ENCODE measurements at places on chromosomes 11 and 22.
A peak's percentile ranks its signal among the peaks of the same experiment; 100 is the strongest.

GRCh38 chr11:2793701-2794045 is 91.9 kb downstream of the CDKN1C start:
- no peak for DNase-seq

DNA sequence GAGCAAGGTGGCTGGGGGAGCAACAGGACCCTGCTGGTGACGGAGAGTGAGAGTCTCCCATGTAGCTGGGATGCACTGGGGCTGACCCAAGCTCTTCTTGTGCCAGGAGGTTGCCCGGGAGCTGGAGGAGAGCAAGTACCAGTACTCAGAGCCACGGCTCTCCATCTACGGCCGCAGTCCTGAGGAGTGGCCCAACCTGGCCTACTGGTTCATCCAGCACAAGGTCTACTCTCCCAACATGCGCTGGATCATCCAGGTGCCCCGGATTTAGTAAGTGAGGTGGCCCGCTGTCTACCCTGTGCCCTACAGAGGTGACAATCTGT is 40.4 kb downstream of the AMPD3 start:
- DNase-seq, result no peak

DNA sequence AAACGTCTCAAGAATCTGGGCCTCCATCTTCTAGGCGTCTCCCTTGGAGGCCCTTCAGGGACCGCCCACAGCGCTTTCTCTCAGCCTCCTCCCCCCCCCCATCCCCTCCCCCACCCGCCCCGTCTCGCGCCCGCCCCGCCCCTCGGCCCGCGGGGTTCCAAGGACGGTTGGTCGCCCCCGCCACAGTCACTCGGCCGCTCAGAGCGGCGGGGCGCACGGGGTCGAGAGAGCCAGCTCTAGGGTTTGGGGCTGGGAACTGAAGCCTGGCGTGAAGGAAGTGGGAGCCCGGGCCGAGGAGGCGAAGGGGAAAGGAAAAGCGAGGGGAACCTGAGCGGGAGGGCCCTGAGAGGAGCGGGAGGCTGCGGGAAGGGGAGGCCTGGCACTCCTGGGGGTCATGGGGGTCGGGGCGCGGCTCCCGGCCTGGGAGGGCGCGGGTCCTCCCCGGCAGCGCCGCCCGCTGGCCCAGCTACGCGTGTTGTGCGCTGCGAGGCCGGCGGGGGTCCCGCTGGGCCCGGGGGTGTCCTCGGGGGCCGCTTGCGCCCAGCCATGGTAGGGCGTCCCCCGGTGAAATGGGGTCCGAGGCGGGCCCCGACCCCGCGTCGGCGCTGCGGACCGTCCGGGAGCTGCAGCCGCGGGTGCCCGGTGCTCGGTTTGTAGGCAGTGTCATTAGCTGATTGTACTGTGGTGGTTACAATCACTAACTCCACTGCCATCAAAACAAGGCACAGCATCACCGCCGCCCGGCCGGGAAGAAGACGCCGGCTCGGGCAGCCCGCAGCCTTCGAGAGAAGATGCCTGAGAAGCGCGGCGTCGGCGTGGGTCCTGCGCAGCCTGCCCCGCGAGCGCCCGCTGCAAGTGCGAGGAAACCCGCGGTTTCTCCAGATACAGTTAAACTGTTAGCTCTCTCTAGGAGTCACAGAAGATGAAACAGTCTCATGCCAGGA is at the start of gene BTG4:
TSS of gene BTG4 (minus strand) at position 91 of the 944 bp plus-strand sequence. CDS start 13,610 bp downstream, outside the sequence.
- DNase-seq, result no peak

GRCh38 chr22:25797498-25798290 is 55.7 kb downstream of the MYO18B start:
- DNase-seq, result peak; percentile 37

DNA sequence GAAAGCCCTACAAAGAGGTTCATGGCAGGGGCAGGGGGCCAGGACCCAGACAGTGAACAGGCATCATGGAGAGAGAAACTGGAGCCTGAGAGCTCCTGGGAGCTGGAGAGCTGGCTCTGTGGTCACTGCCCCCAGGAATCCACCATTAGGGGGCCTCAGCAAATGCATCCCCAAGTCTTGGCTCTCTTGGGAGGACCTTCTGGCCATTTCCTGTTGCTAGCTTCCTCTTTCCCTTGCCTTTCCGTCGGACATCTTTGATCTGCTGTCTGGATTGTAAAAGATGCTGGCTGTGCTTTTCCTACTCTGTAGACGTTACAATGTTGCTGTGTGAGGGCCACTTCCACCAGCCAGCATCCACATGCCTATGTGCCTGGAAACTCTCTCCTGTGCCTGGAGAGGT is 7.1 kb upstream of the CRYBB2 start:
- DNase-seq, result no peak

GRCh38 chr22:27344546-27344945 is 457.0 kb downstream of the MN1 start:
- DNase-seq, result no peak

DNA sequence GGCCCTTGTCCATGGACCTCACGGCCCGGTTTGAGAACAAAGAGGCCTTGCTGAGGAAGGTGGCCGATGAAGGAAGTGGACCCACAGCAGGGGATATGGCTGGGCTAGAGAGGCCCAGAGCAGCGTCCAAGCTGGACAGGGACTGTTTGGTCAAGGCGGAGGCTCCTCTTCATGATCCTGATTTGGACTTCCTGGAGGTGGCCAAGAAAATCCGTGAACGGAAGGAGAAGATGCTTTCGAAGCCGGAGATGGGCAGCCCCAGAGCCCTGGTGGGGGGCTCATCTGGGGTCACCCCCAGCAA is 76.3 kb downstream of the KIAA1671 start:
- no peak for DNase-seq

Measured in cerebellar cortex (tissue), 1 donor.